ENCODE measurements at places on chromosomes 4 and X.

GRCh38 chrX:49271341-49271740 lies 1.7 kb downstream of the PPP1R3F start:
- no peak for DNase-seq
- H3K4me1 ChIP-seq: peaks cover 71% of the 10 kb centered on the region
- H3K27ac ChIP-seq: peak overlapping the region; percentile 95
- H3K27me3 ChIP-seq: no peaks in the 10 kb centered on the region
- peaks cover 33% of the 10 kb centered on the region for H3K36me3 ChIP-seq

GRCh38 chrX:4830880-4831557 lies 1117.6 kb upstream of the PRKX start:
- no peak overlapping the region for H3K27ac ChIP-seq
- H3K4me3 ChIP-seq: no peak overlapping the region
- no peaks in the 10 kb centered on the region for H3K36me3 ChIP-seq
- H3K4me1 ChIP-seq: no peaks in the 10 kb centered on the region
- no peaks in the 10 kb centered on the region for H3K27me3 ChIP-seq

GRCh38 chr4:143383005-143383574 lies 46.4 kb downstream of the GAB1 start:
- no peaks in the 10 kb centered on the region for H3K36me3 ChIP-seq
- H3K4me3 ChIP-seq: no peak overlapping the region
- peaks cover 2% of the 10 kb centered on the region for H3K27me3 ChIP-seq
- no peak for DNase-seq

DNA sequence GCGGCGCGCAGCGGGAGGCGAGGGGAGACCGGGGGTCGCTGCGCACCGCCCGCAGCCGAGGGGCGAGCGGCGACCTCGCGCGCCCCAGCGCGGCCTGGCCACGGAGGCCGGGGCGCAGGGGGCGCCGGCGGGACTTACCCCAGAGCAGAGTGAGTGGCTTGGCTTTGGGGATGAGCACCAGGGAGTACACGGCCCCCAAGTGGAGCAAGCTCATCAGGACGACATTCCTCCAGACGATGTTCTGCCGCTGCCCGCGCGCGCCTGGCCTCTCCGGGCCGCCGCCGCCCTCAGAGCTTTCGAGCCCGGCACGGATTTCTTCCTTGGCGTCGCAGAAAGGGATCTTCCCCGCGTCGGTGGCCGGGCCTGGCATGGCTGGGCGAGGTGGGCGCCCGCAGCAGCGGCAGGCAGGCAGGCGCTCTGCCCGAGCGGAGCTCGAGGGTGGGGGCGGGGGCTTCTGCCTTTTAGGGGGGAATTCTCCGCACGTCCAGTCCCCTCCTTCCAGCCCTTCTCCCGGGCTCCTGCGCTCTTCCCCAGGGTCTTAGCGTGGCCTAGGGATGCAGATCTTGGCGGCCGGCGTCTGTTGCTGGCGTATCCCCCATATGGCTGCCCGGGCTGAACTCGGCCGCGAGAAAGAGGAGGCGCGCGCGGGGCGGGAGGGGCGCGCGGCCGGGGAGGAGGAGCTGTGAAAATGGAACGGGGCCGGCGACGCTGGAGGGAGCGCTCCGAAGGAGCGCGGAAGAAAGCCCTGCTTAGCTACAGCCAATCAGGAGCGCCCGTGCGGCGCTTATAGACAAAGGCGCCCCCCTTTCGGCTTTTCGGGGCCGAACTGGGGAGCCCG lies at the start of gene SCD5:
Gene SCD5, minus strand, starts transcription at position 629 of the 838 bp plus-strand sequence. Its CDS starts 259 bp downstream, at position 370.
- peaks cover 67% of the 10 kb centered on the region for H3K27me3 ChIP-seq
- peak; percentile 40 for DNase-seq
- no peak within 1 kb of the TSS for H3K27ac ChIP-seq
- no peaks in the 10 kb centered on the region for H3K36me3 ChIP-seq
- peaks cover 16% of the 10 kb centered on the region for H3K4me1 ChIP-seq

- H3K36me3 ChIP-seq: peaks cover 7% of the 10 kb centered on the region
- no peaks in the 10 kb centered on the region for H3K27me3 ChIP-seq
- DNase-seq: no peak
- no peak overlapping the region for H3K4me3 ChIP-seq
Observed at GRCh38 chr4:139670775-139671174, 5.2 kb downstream of the MGST2 start.

DNA sequence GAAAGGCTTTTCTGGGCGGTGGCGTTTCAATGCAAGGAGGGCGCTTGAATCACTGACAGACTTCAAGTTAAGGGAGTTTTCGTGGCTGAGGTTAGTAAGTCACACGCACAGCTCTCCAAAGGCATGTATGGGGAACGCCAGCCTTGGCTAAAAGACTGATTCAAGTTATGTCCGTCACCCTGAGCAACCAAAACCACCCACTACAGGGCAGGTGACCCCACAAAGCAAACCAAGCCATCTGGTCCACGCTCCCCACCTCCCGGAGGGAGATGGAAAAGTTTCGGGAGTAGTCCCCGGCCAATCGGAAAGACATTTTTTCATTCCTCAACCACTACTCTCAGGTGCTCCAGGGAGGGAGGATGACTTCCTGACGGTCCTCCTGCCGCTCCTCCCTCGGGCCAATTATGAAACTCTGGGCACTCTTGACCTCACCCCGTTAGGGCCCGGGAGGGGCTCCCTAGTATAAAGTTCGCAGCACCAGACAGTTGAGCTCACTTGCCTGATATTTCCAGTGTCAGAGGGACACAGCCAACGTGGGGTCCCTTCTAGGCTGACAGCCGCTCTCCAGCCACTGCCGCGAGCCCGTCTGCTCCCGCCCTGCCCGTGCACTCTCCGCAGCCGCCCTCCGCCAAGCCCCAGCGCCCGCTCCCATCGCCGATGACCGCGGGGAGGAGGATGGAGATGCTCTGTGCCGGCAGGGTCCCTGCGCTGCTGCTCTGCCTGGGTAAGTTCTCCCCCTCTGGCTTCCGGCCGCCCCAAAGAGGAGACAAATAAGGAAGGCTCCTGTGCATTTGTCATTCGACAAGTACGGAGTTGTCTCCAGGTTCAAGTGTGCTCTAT lies at the start of gene EREG:
Gene EREG, plus strand, starts transcription at position 494 of the 840 bp plus-strand sequence. Its CDS starts 164 bp downstream, at position 658.
- peaks cover 10% of the 10 kb centered on the region for H3K4me1 ChIP-seq
- no peaks in the 10 kb centered on the region for H3K36me3 ChIP-seq
- DNase-seq: no peak
- peaks cover 37% of the 10 kb centered on the region for H3K27me3 ChIP-seq

- peaks cover 42% of the 10 kb centered on the region for H3K4me1 ChIP-seq
- no peak for DNase-seq
- peaks cover 39% of the 10 kb centered on the region for H3K36me3 ChIP-seq
- no peak overlapping the region for H3K4me3 ChIP-seq
- peak overlapping the region; percentile 37 for H3K27ac ChIP-seq
- no peaks in the 10 kb centered on the region for H3K27me3 ChIP-seq
Observed at GRCh38 chrX:19563746-19564145, 48.4 kb upstream of the MAP3K15 start.

- peak overlapping the region; percentile 86 for H3K27ac ChIP-seq
- DNase-seq: no peak
- H3K27me3 ChIP-seq: no peaks in the 10 kb centered on the region
- H3K36me3 ChIP-seq: no peaks in the 10 kb centered on the region
- H3K4me3 ChIP-seq: no peak overlapping the region
Observed at GRCh38 chrX:111124418-111124817, 28.4 kb downstream of the PAK3 start.

DNA sequence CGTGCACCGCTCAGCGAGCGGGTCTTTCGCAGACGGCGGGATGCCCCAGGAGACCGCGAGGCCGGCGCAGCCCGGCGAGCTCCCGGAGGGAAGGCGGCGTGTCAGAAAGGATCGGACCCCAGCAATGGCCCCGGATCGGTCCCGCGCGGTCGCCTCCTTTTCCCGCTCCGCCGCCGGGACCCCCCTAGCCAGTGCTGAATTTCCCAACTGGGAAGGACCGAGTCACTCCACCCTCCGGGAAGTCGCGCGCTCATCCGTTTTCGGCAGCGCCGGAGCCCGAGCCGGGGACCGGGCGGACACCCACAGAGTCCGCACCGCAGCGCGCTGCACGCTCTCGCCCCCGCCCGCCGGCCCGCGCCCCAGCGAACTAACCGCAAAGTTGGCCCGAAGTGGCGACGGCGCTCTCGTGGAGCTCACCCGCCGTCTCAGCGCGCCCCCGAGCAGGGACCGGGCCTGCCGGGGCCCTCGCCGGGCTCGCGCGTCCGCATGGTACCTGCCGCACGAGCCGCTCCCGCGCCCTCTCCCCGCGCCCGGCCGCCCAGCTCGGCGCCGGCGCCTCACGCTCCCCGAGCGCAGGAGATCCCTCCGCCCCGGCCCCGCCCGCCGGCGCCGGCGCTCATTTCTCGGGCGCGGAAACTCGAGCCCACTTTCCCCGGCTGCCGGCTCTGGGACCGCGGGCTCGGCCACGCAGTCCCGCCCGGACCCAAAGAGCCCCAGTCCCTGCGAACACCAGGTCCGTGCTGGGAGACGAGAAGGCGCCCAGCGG lies at the start of gene FAT1:
Gene FAT1, minus strand, starts transcription at position 565 of the 766 bp plus-strand sequence. CDS start 14,029 bp downstream, outside the sequence.
- peaks cover 45% of the 10 kb centered on the region for H3K27me3 ChIP-seq
- peaks cover 12% of the 10 kb centered on the region for H3K36me3 ChIP-seq
- no peak for DNase-seq
- H3K27ac ChIP-seq: peak within 1 kb of the TSS; percentile 10
- H3K4me1 ChIP-seq: peaks cover 10% of the 10 kb centered on the region

GRCh38 chrX:27444093-27444908 lies 18.8 kb downstream of the PPP4R3C start:
- no peak overlapping the region for H3K4me3 ChIP-seq
- H3K36me3 ChIP-seq: peaks cover 4% of the 10 kb centered on the region
- no peak for DNase-seq
- peak overlapping the region; percentile 47 for H3K27ac ChIP-seq
- no peaks in the 10 kb centered on the region for H3K27me3 ChIP-seq
- H3K4me1 ChIP-seq: peaks cover 8% of the 10 kb centered on the region

- no peaks in the 10 kb centered on the region for H3K4me1 ChIP-seq
- H3K4me3 ChIP-seq: no peak overlapping the region
Observed at GRCh38 chrX:11050013-11050412, 61.1 kb upstream of the HCCS start.

- no peak for DNase-seq
- no peaks in the 10 kb centered on the region for H3K36me3 ChIP-seq
- H3K4me1 ChIP-seq: no peaks in the 10 kb centered on the region
- no peaks in the 10 kb centered on the region for H3K27me3 ChIP-seq
- no peak overlapping the region for H3K27ac ChIP-seq
Observed at GRCh38 chrX:150217609-150218008, 145.5 kb upstream of the MAMLD1 start.

GRCh38 chr4:155403886-155404285 lies 27.1 kb upstream of the MAP9 start:
- H3K36me3 ChIP-seq: no peaks in the 10 kb centered on the region
- H3K27ac ChIP-seq: no peak overlapping the region
- no peak for DNase-seq
- peaks cover 10% of the 10 kb centered on the region for H3K27me3 ChIP-seq
- H3K4me1 ChIP-seq: no peaks in the 10 kb centered on the region

DNA sequence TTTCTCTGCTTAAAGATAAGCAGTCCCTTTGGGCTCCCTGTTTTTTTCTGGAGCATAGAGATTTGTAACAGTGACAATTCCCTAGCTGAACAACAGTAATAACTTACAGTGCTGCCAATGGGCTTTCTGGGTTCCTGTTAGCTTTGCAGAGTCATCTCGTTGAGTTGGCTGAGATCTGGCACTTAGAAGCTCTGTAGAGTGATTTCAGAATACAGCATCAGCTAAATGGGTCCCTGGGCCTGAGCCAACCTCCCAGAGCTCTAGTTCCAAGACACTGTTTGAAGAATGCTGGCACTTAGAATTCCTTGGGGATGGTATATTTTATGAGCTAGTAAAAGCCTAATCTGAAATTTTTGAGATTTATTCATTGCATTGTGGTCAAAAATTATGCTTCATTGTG lies 43.5 kb upstream of the SERTM2 start:
- no peaks in the 10 kb centered on the region for H3K27me3 ChIP-seq
- H3K4me1 ChIP-seq: no peaks in the 10 kb centered on the region
- no peaks in the 10 kb centered on the region for H3K36me3 ChIP-seq
- H3K4me3 ChIP-seq: no peak overlapping the region

Measured in activated CD4-positive, alpha-beta memory T cell treated with anti-CD3 and anti-CD28 coated beads, Interleukin-2, amount 10 ng/mL, durations not matched to agents 7 days and 5 days (primary cell).